ENCODE measurements at places on chromosomes 7 and 10.

DNA sequence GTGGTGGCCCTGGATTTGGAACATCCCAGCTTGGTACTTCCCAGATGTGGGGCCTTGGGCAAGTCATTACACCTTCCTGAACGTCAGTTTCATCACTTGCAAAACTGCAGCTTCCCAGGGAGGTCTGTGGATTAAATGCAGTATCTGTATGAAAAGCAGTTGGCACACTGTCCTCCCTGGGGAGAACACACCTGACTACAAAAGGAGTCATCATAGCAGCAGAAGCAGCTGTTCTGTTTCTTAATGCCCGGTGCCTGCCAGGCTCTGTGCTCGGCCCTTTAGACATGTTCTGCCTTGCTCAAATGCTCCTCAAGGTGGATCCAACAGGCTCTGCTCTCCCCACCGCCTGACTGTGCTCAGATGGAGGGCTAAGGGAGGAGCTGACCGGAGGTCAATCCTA, 31.0 kb downstream of the CDCA7L start:
- DNase-seq, result no peak

DNA sequence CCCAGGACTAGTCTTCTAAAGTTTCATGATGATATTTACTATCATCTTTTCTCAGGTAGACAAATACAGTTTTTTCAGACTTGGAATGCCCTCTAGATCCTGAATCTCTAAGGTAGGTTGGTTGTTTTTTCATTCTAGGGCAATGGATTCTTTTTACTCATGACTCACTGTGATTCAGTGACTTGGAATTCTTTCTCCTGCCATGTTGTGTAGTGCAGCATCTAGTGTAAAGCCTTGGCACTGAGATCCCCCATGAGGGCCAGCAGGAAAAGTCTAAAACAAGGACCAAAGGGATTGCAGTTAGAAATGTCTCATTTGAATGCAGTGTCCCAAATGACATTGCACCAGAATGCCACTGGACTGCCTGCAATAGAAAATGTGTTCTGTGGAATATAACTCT, 430.4 kb downstream of the NEBL start:
- peak; percentile 59 for DNase-seq

GRCh38 chr7:122588621-122589020, 110.3 kb downstream of the RNF133 start:
- DNase-seq, result peak; percentile 79

GRCh38 chr7:136857573-136857972, 10.9 kb upstream of the CHRM2 start:
- DNase-seq, result peak; percentile 17

GRCh38 chr10:95280637-95281036, 10.2 kb downstream of the PDLIM1 start:
- no peak for DNase-seq

GRCh38 chr10:78286186-78286585, 252.5 kb downstream of the RPS24 start:
- DNase-seq, result no peak

GRCh38 chr7:83301416-83301815, 138.7 kb upstream of the PCLO start:
- DNase-seq, result peak; percentile 6

DNA sequence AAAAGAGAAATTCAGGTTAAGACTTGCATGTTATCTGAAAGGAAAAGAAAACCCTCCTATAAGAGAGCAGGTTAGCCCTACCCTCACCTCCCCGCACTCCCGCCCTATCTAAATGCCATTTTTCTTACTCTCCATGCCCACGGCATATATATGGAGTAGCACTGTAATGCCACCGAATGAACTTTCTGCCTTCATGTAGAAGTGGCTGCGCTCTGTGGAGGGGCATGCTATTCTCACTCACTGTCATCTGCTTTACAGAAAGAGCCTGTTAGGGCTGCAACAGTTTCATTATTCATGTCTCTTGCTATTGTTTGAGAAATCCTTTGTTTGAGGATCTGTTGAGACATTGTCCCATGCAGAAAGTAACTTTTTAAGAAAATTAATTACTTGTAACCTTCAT, 1190.6 kb downstream of the SORCS1 start:
- no peak for DNase-seq

DNA sequence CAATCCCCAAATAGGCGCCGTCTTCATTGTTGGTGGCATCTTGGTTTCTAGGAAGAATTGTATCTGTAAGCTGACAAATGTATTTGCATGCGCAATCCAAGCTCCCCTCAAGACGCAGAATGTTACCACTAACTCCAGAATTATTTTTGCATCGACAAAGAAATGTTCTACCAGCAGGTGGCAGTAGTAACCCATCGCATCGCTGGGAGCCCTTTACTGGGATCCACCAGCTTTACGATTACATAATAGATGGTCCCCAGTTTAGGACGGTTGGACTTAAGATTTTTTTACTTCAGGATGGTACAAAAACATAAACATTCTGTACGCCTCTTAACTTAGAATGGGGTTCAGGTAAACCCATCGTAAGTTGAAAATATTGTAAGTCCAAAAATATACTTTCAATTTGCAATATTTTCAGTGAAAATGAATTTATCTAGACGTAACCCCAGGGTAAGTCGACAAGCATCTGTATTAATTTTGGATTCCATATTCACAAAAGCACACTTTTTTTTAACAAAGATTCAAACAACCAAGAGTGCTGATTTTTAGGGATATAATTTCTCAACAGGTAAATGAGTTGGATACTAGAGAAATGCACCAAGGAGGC, 114.0 kb upstream of the COBL start:
- DNase-seq, result peak; percentile 27

- no peak for DNase-seq
Observed at GRCh38 chr10:64977915-64978314, 1456.7 kb downstream of the REEP3 start.

GRCh38 chr10:124691002-124691401, 53.2 kb downstream of the FAM53B start:
- no peak for DNase-seq

DNA sequence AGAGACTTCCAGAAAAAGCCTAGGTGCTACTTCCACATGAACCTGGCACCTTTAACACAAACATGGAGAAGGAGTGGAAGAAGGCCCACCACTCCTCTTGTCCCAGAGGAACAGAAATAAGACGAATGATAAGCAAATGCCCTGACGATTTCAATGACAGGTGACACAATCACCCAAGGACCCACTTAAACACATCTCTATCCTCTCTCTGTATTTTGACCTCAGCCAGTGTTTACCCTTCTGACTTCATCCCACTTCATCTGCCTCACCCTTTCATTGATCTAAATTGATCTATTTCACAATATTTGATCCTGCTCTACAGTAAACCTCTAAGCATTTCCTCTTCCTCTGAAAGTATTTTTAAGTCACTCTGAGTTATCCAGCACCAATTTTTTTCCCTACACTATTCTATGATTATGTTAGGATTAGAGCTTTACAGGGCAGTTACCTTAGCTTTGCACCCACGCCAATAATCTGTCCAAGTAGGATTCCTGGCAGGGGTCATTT, 9.1 kb downstream of the GOT1 start:
- DNase-seq, result no peak

DNA sequence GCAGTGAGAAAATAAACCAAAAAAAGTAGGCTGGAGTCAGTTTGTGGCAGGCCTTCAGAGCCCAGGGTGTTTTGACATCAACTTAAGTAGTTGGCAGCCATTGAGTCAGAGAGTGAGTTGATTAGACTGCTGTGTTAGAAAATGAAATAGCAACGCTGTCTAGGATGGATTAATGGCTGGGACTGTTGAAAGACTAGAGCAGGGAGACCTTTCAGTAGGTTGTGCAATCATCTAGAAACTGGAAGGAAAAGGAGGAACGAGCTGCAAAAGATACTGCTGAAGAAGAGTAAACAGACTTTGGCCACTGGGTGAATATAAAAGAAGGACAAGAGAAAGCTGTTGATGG, 28.6 kb upstream of the TRIL start:
- DNase-seq, result no peak

DNA sequence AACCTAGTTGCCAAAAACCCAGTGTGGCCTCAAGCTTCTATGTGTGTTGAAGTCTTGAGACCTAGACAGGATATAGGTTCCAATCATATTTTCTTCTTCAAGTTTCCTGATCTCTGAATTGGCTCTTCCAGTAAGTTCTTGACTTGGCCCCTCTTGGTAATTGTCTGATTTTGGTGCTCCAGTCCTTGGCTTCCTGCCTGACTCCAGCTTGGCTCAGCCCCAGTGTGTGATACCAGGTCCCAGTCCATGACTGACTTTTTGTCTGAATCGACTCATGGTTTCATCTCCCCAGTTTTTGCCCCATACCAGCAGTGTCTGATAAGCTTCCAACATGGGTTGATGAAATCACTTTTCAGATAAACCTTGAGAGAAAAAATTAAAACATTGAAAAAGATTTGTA, 72.3 kb downstream of the FAS start:
- DNase-seq, result no peak

- peak; percentile 38 for DNase-seq
Observed at GRCh38 chr10:69160809-69161241, 19.2 kb upstream of the SUPV3L1 start.

DNA sequence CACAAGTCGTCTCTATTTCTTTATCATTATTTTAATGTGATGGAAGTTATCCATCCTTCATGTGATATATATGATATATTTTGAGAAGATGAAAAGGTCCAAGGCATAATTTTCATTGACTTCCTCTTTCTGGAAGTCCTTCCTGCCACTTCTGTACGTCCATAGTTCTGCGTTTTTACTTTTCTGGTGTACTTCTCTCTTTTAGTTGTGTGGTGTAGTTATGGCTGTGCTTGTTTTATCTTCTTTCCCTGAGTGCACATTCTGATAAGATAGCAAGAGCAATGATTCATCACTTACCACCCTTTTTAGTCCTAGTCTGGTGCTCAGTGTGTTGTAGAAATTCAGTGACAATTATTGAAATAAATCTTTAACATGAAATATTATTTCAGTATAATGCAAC, 231.3 kb upstream of the FERD3L start:
- DNase-seq, result no peak

DNA sequence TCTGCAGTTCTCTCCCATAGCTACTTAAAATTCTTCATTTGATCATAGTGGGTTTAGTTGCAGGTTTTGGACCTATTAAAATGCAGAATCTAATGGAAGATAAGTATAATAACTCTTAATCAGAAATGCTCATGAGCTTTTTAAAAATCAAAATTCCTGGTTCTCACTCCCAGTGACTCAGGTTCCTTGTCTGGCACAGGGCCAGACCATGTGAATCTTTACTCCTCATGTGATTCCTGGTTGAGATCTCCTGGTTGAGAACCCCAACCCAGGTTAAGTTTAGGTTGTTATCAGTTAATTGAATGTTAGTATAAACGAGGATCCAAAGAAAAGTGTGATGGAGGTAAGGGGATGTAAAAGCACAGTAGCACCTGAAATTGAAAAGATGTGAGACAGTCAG, 17.5 kb upstream of the TRUB1 start:
- no peak for DNase-seq

DNA sequence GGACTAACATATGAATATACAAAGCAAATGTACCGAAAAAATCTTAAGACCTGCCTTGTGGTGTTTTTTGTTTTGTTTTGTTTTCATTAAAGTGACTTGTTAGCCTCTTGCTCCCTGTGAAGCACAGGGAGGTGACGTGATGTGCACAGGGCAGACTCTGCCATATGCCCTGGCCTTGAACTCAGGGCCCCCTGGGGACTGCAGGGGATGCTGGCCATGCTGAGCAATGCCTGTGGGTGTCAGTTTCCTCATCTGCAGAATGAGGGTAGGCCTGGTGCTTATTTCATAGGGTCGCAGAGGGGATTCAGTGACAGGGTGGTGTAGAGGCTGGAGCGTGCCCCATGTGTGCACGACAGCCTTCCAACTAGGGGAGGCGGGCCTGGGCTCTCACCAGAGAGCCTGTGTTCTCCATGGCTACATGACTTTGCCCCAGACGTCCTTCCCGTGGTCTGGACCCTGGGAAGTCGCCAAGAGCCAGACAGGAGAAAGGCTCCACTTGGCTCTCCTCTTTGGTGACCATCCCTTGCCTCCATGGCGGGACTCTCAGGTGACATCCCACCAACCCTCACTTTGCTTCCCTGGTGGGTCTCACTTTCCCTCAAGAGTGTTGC, 14.5 kb downstream of the EGFR start:
- no peak for DNase-seq

GRCh38 chr7:99840136-99840869, 12.5 kb downstream of the CYP3A43 start:
- no peak for DNase-seq

DNA sequence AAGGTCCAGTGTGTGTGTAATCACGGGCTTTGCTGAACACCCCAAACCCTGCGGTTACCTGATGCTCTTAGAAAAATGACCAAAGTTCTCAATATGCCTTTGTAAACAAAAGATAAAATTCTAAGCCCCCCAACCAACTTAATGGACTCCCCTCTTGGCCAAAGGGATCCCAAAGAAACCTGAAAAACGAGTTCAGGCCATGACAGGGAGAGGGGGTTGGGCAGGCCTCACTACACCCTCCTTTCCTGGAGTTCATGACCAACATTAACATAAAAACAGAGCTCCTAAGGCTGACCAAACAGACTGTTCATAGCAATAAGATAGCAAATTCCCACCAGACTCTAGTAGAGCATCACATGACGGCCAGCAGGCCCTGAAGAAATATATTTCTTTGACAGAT, 3.0 kb upstream of the VIPR2 start:
- no peak for DNase-seq

- no peak for DNase-seq
Observed at GRCh38 chr7:34904987-34905386, 132.3 kb downstream of the DPY19L1 start.
